SW 1271 (cell line): ENCODE measurements at places on chromosomes 2 and 18.

- no peak for DNase-seq
Observed at GRCh38 chr2:142877216-142877838, at the start of gene KYNU. KYNU (plus strand) TSS chr2:142877664; CDS start chr2:142885368, 7,704 bp downstream.

DNA sequence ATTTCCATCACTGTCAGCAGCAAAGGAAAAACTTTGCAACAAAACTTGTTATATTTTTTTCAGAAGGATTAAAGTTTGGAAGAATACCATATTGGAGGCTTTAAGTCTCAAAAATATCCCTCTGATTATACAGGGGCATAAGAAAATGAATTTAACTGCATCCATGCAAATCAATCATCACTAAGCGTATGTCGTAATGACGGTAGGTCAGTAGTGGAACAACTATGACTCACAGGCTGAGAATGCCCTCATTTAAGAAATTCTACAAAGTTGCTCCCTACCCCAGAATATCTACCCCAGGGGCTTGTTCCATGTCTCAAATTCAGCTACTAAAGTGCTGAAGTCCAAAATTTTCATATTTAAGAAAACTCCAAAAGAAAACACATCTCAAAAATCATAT is 12.5 kb upstream of the NAB1 start:
- no peak for DNase-seq

GRCh38 chr2:96225016-96225533 is 16.4 kb upstream of the STARD7 start:
- DNase-seq, result no peak

GRCh38 chr18:29588446-29589100 is 1411.6 kb upstream of the CDH2 start:
- DNase-seq, result no peak

DNA sequence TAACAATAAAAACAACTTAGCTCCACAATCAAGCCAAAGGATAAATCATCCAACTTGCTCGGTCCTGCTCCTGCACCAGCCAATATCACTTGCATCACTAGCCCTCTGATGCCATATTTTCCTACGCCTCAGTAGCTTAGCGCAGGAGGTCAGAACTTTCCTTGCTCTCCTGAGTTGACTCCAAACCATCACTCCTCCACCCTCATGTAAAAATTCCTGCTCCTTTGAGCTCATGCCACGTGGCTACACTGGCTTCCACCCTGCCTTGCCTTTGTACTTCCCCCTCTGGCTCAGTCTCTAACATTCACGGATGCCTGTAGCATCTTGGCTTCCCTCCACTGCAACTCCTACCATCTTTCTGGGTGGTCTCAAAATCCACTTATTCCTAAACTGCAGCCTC is 25.2 kb downstream of the AAK1 start:
- DNase-seq, result no peak

- DNase-seq, result no peak
Observed at GRCh38 chr2:220212296-220213080, 585.1 kb downstream of the SLC4A3 start.

GRCh38 chr2:22753476-22753875 is 631.5 kb upstream of the KLHL29 start:
- no peak for DNase-seq

DNA sequence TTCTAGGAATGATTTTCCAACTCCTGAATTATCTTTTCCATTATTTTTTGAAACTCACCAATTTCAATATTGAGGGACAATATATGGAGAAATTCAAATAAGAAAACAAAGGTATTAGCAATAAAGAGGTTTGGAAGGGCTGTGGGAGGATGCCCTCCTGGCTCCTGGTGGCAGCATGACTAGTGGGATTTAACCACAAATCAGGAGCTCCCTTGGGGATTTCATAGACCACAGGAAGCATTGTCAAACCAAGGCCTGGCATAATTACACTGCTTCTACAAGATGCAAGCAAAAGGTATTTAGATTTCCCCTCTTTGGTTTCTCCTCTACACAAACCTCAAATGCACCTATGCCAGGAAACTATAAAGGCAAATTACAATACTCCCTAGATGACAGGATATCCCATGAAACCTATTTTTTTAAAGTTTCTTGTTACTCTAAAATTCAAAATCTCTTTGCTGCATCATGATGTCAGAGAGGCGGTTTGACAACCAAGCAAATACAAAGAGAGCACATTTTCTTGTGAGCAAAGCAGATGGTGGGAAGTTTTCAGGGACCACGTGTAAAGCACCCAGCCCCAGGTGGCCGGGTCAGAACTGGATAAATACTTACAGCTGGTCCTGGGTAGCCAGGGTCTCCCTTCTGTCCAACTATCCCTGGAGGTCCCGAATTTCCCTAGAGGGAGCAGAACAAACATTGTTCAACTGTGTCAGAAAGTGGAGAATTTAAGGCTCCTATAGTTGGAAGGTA is 67.9 kb downstream of the COL6A3 start:
- no peak for DNase-seq

DNA sequence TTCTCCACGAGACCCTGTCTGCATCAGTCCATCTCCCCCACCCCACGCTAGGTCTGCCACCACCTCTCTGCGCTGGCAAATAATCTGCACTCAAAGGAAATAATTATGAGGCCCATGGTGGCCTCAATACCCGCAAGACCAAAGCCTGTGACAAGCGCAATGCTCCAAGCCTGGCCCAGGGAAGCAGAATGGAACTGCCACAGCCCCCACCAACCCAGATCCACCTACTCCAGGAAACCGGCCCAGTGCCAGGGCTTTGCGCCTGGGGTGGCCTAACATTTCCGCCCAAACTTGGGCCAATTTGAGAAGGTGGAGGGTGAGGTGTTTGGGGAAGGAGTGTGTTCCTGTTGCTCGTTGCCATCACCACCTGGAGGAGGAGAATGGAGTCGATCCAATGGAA is 26.0 kb upstream of the ATOH8 start:
- no peak for DNase-seq

DNA sequence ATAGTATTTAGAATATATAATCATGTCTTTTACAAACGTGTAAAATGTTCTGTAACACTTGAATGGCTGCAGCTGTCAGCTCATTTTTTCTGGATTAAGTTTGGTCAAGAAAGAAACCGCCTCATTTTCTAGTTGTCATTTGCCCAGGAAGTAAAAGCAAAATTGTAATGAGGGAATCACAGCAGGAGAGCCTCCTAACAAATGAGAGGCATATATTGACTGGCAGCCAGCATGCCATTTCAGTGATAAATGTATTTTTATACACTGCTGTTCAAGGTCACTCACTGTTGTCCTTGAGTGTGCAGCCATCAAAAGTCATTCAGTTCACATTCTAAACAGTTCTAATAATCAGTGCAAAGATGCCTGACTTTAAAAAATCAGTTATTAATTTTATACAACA is 144.3 kb upstream of the BOD1L2 start:
- no peak for DNase-seq

- no peak for DNase-seq
Observed at GRCh38 chr2:152558158-152558984, 158.9 kb downstream of the PRPF40A start.

- peak; percentile 84 for DNase-seq
Observed at GRCh38 chr2:153871231-153872221, at the start of gene GALNT13. GALNT13 (plus strand) TSS chr2:153871922.

GRCh38 chr2:196182439-196183171 is 11.2 kb upstream of the STK17B start:
- no peak for DNase-seq

DNA sequence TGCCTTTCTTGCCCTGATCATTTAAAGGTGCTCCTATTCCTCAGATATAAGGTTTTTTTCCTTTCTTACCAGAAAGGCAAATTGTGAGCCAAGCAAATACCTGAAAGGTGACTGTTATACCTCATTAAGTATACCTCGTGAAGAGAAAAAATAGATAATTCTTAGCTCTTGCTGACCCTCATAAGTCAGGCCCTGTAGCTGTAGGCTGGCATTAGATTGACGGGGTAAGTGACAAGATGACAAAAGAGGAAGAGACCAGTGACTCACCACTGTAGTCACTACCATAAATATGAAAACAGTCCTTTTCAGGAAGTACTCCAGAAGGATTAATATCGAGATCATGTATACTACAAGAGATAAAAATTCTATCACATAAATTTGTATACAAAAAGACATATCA is 104.6 kb downstream of the PTPN4 start:
- DNase-seq, result peak; percentile 10

DNA sequence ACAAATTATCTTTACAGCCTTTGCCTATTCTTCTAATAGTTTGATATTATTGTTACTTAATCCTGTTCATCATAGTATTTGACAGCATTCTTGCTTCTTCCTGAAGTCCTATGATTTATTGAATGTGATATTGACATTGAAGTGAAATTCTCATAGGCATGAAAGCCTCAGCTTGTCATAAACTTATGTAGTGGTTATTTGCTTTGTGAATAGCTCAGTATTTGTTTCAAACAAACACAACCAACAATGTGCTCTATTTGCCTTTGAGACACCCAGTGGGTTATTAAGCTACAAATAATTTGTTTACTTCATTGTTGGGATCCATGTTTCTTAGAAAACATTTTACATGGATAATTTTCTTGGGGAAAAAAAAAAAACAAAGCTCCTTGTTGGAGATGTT is 57.2 kb downstream of the TTC39C start:
- no peak for DNase-seq

DNA sequence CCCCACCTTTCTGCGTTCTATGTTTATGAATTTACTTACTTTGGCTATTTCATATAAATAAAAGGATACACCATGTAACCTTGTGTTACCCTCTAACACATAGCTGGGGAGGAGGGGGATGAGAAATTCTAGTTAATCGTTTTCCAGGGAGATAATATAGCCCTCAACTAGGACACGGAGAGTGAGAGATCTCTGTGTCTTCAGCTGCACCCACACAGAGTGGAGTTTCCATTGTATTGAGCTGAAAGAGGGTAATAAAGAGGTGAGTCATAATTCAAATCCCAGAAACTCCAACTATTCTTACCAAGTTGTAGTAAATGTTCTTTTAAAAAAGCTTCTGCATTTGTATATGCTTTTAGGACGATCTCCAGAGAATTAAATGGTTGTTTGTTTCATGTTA is 110.1 kb upstream of the SULT1C3 start:
- no peak for DNase-seq

GRCh38 chr2:165193178-165193777 is 10.6 kb downstream of the SCN3A start:
- no peak for DNase-seq

GRCh38 chr2:191611614-191612013 is 66.3 kb upstream of the NABP1 start:
- no peak for DNase-seq

DNA sequence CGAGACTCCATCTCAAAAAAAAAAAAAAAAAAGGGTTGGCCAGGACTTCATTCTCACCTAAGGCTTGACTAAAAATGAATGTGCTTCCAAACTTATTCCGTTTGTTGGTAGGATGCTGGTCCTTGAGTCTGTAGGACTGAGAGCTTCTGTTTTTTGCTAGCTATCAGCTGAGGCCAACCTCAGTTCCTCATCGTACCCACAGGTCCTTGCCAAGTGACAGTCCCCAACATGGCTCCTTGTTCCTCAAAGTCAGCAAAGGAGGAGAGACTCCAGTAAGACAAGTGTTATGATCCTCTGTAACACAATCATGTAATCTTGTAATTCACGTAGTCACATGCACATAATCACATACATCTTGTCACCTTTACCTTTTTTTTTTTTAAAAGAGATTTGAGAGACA is 37.0 kb downstream of the HAUS1 start:
- no peak for DNase-seq

DNA sequence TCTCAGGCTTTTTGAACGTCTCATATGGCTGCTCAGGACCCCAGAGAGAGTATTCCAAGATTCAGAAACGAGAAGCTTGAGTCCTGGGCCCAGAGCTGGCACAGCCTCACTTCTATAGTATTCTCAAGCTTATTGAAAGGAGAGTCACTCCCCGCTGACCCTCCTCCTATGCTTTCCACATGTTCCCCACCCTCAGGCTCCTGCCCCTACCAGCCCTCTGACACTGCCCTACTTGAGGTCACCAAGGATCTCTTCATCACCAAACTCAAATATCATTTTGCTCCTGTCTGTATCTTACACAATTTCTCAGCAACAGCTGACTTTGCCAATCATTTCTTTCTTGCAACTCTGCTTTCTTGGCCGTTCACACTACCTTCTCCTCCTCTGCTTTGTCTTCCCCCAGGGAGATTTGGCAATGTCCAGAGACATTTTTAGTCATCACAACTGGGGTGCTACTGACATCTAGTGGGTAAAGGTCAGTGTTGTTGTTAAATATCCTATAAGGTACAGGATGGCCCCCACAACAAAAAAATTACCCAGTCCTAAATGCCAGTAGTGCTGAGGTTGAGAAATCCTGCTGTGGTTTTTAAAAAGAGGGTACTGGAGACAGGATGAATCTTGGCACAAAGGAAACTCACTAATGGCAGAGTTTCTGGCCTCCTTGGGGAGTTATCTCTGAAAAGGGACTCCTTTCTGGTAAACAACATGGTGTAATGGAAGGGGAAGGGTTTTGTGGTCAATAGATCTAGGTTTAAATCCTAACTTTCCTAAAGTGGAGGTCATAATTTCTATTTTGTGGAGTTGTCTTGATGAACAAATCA is 26.9 kb upstream of the INSIG2 start:
- DNase-seq, result no peak

DNA sequence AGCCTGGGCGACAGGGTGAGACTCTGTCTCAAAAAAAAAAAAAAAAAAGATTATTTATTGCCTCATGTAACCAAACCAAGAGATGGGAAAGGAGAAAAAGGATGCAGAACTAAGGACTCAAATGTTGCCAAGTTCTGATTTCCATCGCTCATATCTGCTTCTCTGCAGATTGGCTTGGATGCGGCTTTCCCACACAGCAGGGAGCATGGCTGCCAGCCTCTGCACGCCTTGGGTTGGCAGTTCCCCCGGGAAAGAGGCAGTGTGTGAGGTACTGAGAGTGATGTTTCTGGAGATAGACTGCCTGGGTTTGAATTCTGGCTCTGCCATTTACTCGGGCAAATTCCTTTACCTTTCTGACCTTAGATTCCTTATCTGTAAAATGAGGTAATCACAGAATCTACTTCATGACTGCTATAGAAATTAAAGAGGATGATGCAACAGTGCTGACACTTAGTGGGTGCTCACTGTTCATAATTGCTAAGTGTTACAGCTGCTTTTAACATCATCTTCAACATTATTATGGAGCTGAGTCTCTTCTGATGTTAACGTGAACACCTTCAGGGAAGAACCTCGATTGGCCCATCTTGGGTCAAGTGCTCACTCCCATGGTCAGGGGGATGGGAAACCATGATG is 68.8 kb downstream of the ACAA2 start:
- no peak for DNase-seq

DNA sequence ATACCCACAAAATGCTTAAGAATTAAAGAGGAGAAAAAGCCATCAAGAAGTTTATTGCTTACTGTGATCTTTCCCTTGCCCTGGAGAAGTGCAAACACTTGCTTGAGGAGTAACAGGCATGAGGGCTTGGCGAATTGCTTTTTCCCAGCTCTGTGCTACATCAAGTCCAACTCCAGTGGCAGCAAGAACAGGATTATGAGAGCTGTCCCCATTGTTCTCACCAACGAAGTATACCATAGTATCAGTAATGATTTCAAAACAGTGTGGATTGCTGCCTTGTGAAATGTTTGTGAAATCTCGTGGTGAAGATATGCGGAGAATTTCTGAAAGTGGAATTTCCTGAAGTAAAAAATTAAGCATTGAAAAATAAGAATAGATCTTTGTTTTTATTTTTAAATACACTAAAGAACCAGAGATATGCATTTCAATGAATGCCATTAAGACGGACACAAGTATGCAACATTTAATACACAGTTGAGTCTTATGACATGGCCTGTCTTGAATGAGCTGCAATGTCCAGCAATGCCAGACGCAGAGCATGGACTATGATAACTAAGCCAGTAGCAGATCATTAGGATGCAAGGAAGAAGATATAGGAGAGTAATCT is 43.0 kb downstream of the NDUFAF7 start:
- no peak for DNase-seq
